ENCODE measurements at places on chromosomes 1 and 21. TPM values are rescaled to one million over a fixed set of nuclear protein-coding genes. Genes with fewer than 3 reads are reported as not detected.

DNA sequence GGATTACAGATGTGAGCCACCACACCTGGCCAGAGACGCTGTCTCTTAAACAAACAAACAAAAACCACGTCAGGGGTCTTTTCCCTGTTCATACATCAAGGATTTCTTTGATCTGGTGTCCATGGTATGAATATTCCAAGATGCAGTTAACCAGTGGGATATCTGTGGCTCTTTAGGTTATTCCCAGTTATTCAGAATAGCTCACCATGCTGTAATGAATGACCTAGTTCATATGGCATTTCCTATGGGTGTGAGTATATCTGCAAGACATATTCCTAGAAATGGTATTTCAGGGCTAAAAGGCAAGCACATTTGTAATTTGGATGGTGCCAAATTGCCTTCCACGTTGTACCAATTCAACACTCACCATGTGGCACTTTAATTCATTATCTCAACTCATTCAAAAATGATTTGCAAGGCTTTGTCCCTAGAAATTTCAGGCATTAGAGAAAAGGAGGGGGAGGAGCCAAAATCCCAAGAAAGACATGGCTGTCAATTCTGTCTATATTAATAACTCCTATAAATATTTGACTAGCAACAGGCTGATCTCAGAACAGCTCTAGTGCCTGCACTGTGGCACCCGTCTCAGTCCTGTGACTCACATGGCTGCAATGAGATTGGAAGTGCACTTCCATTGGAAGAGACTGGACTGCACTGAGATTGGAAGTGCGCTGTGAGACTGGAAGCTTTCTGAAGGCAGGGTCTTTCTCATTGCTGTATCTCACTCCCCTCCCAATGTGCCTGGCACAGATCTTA, 6.0 kb upstream of the STMN1 start:
- no peaks in the 10 kb centered on the region for H3K36me3 ChIP-seq
- no peak overlapping the region for H3K4me3 ChIP-seq
- no peak for DNase-seq
- no peak overlapping the region for H3K27ac ChIP-seq

Gene BMP8A
- 0.69 TPM for polyA plus RNA-seq

Gene MROH9
- not detected for polyA plus RNA-seq

Gene OR2T35
- not detected for polyA plus RNA-seq

- H3K4me1 ChIP-seq: no peaks in the 10 kb centered on the region
- H3K36me3 ChIP-seq: no peaks in the 10 kb centered on the region
- no peak for DNase-seq
- no peak overlapping the region for H3K4me3 ChIP-seq
Measured at GRCh38 chr1:199759268-199759730, 268.2 kb upstream of the NR5A2 start.

Gene LCE1C
- polyA plus RNA-seq: not detected

DNA sequence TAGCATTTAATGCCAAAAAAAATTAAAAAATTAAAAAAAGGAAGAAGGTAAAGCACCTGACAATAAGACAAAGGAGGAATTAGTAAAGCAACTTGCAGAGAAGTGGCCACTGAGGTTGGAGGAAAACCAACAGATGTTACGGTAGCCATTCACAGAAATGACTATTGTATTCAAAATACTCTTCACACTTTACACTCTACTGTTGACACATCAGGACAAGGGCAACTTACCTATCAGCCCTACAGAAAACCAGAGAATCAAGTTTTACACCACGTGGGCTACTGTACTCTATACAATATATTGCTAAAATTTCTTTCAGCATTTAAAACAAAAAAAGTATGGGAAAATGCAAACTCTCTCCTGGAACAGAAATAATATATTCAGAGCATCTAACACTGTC, 70.0 kb downstream of the EIF4G3 start:
- H3K27me3 ChIP-seq: no peaks in the 10 kb centered on the region
- H3K4me3 ChIP-seq: no peak overlapping the region
- no peak overlapping the region for H3K27ac ChIP-seq
- peaks cover 3% of the 10 kb centered on the region for H3K4me1 ChIP-seq
- H3K36me3 ChIP-seq: no peaks in the 10 kb centered on the region

- peaks cover 12% of the 10 kb centered on the region for H3K4me1 ChIP-seq
- H3K36me3 ChIP-seq: no peaks in the 10 kb centered on the region
- no peak for DNase-seq
- H3K4me3 ChIP-seq: no peak overlapping the region
Measured at GRCh38 chr1:36123356-36123755, 1.7 kb downstream of the COL8A2 start.

Gene NECTIN4
- 0.42 TPM for polyA plus RNA-seq

Gene PIGV
- 15.6 TPM for polyA plus RNA-seq

Gene PBX1
- polyA plus RNA-seq: 60.8 TPM

DNA sequence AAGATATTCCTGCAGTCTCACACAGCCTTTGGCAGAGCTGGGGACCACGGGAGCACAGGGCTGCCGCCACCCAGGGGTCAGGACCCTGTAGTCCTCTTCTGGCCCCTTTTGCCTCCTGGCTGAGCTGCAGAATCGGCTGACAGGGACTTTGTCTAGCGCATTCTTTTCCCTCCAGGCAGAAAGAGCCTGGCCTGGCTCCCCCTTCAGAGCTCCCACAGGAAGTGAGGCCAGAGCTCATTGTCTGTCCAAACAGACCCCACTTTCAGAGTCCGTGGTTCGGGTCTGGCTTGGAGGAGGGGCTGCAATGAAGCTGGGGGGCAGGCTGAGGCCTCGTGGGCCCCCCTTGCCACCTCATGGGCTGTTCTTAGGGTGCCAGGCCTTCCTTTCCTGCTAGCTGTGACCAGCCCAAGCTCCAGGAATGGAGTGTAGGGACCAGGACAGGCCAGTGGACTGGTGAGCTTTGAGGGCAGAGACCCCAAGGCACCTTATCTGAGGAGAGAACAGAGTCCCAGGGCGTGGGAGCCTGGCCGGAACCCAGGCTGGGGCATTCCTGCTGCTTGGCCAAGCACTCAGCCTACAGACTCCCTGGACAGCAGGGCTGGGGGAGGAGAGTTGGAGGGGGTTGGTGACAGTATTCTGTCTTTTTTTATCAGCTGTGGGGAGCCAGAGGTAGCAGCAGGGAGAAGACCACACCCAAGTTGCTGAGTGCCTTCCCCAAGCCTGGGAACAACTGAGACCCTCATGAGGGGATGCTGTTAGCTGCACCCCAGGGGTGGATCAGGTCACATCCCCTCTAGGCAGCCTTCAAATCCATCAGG, 4.7 kb downstream of the CELSR2 start:
- no peaks in the 10 kb centered on the region for H3K27me3 ChIP-seq
- peak overlapping the region; percentile 67 for H3K27ac ChIP-seq
- H3K4me3 ChIP-seq: no peak overlapping the region
- peaks cover under 1% of the 10 kb centered on the region for H3K36me3 ChIP-seq
- peaks cover 27% of the 10 kb centered on the region for H3K4me1 ChIP-seq

GRCh38 chr1:113904293-113904673, 316 bp downstream of the AP4B1 start:
- no peak for DNase-seq
- H3K4me3 ChIP-seq: peak overlapping the region; percentile 82
- H3K27ac ChIP-seq: peak overlapping the region; percentile 89
- no peaks in the 10 kb centered on the region for H3K27me3 ChIP-seq
